Right ventricle myocardium superior (tissue), 1 donor: ENCODE measurements at places on chromosomes 13 and 19. TPM values are rescaled to one million over a fixed set of nuclear protein-coding genes. Genes with fewer than 3 reads are reported as not detected.

GRCh38 chr13:102273111-102273510, 128.7 kb downstream of the FGF14 start:
- no peak for DNase-seq

GRCh38 chr19:1843646-1844394, 4.5 kb downstream of the REXO1 start:
- DNase-seq: no peak

SHISA2 gene
- total RNA-seq: 0.11 TPM

DNA sequence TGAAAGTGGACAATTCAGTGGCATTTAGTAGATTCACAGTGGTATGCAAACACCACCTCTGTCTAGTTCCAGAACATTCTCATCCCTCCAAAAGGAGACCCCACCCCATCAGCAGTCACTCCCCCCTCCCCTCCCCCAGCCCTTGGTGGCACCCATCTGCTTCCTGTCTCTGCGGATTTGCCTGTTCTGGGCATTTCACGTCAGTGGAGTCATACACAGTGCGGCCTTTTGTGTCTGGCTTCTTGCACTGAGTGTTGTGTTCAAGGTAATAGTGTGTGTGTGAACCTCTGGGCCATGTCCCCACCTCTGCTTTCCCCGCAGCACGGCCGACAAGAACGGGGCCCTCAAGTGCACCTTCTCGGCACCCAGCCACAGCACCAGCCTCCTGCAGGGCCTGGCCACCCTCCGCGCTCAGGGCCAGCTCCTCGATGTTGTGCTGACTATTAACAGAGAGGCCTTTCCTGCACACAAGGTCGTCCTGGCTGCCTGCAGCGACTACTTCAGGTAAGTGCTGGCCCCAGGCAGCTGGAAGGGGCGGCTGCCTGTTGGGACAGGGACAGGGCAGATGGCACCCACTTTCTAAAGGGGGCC, 19.4 kb upstream of the CRTC1 start:
- DNase-seq: no peak

DNA sequence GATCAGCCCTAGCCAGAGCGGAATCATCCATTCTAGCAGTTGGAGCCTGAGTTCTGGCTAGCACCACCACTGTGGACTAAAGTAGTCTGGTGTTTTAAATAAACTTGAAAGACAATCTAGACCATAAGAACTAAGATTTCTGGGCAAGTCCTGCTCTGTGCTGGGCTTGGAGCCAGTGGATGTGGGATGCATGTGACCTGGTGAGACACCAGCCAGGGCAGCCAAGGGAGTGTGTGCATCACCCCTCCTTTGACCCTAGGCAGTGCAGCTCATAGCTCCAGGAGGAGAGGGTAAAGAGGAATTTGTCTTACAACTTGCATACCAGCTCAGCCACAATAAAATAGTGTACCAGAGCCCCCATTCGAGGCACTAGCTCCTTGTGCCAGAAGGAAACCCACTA, 21.0 kb downstream of the ITGBL1 start:
- peak; percentile 51 for DNase-seq

CYP2S1 gene
- total RNA-seq: 0.56 TPM

- no peak for DNase-seq
These were observed 12.2 kb upstream of the LILRA5 start for GRCh38 chr19:54325194-54325621.
